Panc1 (cell line): ENCODE measurements at places on chromosomes 6 and 20. TPM values are rescaled to one million over a fixed set of nuclear protein-coding genes. Genes with fewer than 3 reads are reported as not detected.

The SUMO4 gene
- 1.1 TPM for total RNA-seq

The GLP1R gene
- not detected for total RNA-seq

The HRH3 gene
- 0.10 TPM for total RNA-seq

The FRK gene
- 2.5 TPM for total RNA-seq

The APMAP gene
- 165 TPM for total RNA-seq

The TCF21 gene
- not detected for total RNA-seq

The TAAR1 gene
- total RNA-seq = not detected

The PDE7B gene
- 0.03 TPM for total RNA-seq

The GTF2H4 gene
- total RNA-seq = 27.5 TPM

The ABT1 gene
- total RNA-seq = 18.0 TPM

The SEL1L2 gene
- total RNA-seq = not detected

The C20orf141 gene
- total RNA-seq = not detected

The VIP gene
- not detected for total RNA-seq

The GFOD1 gene
- 0.62 TPM for total RNA-seq

The TFB1M gene
- total RNA-seq = 32.0 TPM

The HLA-DMA gene
- 2.8 TPM for total RNA-seq

The ADA gene
- 53.8 TPM for total RNA-seq

The POLR3F gene
- total RNA-seq = 11.1 TPM

The ALDH5A1 gene
- 4.2 TPM for total RNA-seq

The PRKN gene
- total RNA-seq = 0.46 TPM

The HCK gene
- total RNA-seq = 0.98 TPM

The ULBP2 gene
- total RNA-seq = 0.69 TPM

The SYTL3 gene
- total RNA-seq = 1.4 TPM

The SAPCD1 gene
- total RNA-seq = 6.3 TPM
